Spleen (tissue), 13 donors: ENCODE measurements at places on chromosomes 5 and 9.

GRCh38 chr5:115637507-115637906 is 11.7 kb upstream of the TMED7 start:
- no peak for DNase-seq

- no peak for DNase-seq
Observed at GRCh38 chr9:122179690-122180074, 20.0 kb downstream of the MORN5 start.

DNA sequence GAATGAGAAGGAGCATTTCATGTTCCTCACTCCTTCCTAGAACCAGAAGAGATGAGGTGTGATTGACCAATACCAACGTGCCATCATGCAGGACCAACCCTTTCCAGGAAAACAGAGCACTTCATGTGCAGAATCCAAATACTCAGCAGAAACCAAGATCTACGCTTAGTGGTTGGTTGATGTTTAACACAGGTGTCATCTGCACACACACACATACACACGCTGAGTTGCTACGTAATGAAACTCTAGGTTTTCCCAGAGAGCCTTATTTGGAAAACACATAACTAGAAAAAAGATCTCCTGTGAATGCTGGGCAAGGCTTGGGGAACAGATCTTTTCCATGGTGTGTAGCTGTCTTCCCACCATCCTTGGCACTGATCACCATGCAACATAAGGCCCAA is 21.1 kb upstream of the ZNF622 start:
- no peak for DNase-seq

GRCh38 chr5:171261361-171261760 is 47.7 kb upstream of the TLX3 start:
- DNase-seq, result no peak

DNA sequence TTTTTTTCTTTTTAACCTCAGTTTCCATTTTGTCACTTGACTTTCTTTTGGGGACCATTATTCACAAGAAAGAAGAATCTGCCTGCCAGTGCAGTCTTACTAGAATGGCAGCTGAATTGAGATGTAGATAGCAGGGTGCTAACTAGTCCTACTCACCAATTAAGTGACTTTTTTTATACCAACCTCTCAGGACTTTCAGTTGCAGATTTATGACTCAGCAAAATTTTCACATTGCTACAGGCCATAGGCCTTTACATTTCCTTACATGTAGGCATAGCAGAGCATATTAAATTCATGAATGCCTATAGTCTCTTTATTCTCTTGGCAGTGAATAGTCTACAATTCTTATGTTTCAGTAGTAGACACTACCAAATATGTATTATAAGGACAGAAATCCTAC is 54.0 kb upstream of the FKTN start:
- DNase-seq, result no peak

- DNase-seq, result no peak
Observed at GRCh38 chr5:91928754-91929521, 545.8 kb upstream of the ARRDC3 start.

GRCh38 chr9:110152704-110153374 is 55.1 kb downstream of the C9orf152 start:
- no peak for DNase-seq

DNA sequence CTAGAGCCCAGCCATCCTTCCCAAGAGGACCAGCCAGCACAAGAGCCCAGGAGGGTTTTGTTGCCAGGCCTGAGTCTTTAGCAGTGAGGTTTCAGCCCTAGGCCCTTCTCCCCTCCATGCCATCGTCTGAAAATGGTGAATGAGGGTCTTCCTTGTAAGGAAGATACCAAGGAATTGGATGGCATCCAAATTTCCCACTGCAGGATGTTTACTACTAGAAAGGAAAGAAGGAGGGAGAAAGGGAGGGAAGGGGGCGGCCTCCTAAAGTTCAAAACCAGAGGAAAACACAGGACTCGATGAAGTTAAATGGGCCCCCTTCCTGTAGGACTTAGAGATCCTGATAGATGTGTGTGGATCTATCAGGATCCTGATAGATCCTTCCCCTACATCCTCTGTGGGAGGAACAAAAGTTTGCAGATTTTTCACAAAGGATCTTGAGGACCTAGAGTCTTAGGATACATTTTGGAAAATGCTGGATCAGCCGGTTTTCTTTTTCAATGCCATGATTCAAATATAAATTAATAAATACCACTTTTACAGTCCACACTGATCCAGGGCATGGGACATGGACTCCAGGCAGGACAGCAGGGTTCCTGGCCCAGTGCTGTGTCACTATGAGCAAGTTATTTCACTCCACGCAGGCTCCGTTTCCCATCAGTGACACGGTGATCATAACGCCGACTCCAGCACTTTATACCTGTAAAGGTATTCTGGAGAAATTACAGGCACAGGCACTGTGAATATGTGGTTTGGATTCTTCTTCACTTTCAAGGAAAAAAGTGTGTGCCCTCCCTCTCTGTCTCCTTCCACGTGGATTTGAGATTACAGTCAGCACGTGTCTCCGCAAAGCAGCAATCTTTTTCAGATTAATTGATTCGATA is 40.9 kb downstream of the C5orf15 start:
- DNase-seq, result no peak

- no peak for DNase-seq
Observed at GRCh38 chr5:90037646-90038045, 371.9 kb downstream of the CETN3 start.

GRCh38 chr9:26685818-26686217 is 206.8 kb downstream of the CAAP1 start:
- DNase-seq, result no peak

- no peak for DNase-seq
Observed at GRCh38 chr5:1526681-1527131, 2.9 kb upstream of the LPCAT1 start.

DNA sequence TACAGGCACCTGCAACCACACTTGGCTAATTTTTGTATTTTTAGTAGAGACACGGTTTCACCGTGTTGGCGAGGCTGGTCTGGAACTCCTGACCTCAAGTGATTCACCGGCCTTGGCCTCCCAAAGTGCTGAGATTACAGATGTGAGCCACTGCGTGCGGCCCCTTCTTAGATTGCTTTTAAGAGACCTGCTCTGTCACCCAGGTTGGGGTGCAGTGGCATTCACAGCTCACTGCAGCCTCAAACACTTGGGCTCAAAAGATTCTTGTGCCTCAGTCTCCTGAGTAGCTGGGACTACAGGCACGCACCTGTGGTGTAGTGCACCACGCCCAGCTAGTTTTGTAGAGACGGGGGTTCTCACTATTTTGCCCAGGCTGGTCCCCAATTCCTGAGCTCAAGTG is 11.0 kb downstream of the HSPA9 start:
- no peak for DNase-seq

DNA sequence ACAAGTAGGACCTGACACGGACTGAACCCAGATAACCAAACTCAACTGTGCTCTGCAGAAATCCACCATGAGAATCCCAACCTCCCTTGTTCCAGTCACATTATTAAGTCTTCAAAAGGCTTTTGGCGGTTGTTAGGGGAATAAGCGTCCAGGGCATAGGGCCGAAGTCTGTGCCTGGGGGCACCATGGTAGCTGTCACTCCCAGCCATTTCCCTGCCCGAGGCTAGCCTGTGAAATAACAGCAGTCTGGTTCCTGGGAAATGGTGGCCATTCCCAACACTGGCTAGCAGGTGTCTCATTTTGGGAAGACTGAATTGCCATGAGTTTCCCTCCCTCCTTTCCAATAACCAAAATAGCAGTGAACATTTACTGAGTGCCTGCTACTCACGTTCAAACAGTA is 122.2 kb downstream of the CRB2 start:
- peak; percentile 11 for DNase-seq

DNA sequence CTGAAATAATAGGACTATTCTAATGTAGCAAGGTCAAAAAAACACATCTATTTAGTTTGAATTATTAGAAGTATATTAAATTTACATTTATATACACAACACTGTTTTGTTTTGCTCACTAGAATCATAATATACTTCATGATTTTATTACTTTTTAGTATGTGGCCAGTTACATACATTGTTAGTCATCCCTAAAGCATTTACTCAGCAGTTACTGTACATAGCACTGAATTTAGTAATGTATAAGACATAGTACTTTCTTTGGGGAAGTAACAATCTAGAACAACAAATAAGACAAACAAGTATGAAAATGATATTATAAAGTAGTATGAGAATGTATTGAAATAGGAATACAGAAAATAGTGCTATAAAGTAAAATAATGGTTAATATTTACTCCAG is 28.2 kb downstream of the ERCC8 start:
- no peak for DNase-seq

DNA sequence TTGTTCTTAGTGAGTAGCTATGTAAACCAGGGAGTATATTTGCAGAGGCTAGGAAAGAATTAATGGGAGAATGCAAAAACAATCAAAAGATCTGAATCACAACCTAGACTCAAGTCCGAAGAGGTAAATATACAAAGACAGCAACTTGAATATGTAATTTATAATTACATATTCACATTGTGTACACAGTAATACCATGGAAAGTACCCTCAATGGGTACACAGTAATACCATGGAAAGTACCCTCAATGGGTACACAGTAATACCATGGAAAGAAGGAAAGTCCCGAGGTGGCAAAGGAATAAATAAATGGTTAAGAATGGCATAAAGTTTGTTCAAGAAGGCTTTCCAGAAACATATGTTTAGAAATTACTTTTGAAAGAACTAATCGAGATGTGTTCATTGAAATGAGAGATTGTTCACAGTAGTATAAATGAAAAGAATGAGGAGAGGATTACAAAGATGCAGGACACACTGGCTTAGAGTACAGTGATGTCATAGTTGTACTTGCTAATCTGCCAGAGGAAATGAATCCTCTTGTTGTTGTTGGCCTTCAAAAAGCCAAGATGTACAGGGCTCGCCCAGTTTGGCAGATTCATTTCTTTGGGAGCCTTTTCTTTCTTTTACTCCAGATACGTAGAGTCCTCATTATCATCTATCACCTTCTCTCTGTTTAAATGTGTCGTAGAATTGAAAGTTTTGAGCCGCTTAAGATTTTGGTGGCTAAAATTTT is 116.0 kb downstream of the UNC13B start:
- DNase-seq, result no peak

GRCh38 chr5:65015767-65016166 is 247.0 kb downstream of the CWC27 start:
- DNase-seq, result no peak

DNA sequence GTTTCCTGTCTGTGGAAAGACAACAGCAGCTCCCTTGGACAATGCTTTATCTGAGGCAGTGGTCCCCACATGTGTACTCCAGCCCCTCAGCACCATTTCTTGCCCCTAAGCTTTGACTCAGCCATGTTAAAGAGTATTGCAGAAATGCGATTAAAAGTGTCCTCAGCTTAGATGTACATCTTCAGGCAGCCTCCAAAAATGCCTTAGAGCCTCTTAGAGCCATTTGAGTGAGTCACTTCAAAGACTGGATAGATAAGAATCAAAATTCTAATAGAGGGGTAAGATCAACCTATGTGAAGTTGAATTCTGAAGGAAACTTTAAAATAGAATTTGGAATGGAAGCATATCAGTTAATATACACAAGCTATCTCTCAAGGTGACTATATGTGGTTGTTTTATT is 296.3 kb downstream of the ADAMTS6 start:
- no peak for DNase-seq

DNA sequence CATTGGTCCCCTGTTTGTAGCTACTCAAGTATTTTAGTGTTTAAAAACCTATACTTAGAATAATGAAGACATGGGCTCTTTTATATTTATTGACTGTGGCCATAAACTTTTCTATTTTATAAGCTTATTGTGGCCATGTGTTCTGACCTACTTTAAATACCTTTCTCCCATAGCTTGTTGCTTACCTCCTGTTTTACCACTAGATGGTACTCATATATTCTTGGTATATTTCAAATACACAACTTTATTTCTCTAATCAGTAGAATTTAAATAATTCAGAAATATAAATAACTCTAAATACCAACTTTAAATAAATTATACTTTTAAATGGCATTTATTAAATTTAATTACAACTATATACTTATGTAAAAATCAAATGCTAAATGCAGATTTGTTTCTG is 498.0 kb downstream of the PRDM9 start:
- DNase-seq, result no peak

- no peak for DNase-seq
Observed at GRCh38 chr5:32439086-32439642, 5.4 kb downstream of the ZFR start.
